Germinal center (tissue), 1 donor: ENCODE measurements at places on chromosomes 1 and 21.

- no peak for DNase-seq
Measured at GRCh38 chr1:35215346-35215745, 22.4 kb upstream of the SFPQ start.

- DNase-seq, result no peak
Measured at GRCh38 chr1:77347646-77348045, 65.8 kb downstream of the AK5 start.

- no peak for DNase-seq
Measured at GRCh38 chr21:18549214-18549905, 145.8 kb upstream of the TMPRSS15 start.

GRCh38 chr21:36613059-36613458, 85.9 kb upstream of the SIM2 start:
- DNase-seq, result no peak

- DNase-seq, result no peak
Measured at GRCh38 chr21:25733859-25734653, 648 bp downstream of the ATP5PF start.

DNA sequence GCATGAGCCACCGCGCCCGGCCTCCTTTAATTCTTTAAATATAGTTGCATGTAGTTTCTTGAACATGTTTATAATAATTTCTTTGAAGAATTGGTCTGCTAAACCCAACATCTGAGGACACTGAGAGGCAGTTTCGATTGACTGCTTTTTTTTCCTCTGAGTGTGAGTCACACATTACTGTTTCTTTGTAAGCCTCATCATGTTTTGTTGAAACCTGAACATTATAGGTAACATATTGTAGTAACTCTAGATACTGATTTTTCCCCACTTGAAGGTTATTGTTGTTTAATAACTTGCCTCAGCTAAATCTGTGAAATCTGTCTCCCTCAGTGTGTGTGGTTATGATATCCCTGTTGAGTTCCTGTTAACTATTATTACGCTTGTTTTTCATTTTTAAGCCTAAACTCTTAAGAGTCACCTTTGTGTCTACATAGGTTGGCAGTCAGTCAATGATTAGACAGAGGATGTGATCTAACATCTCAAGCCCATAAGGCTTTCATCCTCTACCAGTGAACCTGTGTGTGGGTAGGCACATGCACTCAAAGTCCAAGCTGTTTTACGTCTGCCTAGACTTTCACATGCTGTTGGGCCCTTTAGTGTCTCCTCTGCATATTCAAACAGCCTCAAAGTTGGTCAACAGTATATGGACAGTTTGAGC, 155.5 kb downstream of the KCNH1 start:
- no peak for DNase-seq

DNA sequence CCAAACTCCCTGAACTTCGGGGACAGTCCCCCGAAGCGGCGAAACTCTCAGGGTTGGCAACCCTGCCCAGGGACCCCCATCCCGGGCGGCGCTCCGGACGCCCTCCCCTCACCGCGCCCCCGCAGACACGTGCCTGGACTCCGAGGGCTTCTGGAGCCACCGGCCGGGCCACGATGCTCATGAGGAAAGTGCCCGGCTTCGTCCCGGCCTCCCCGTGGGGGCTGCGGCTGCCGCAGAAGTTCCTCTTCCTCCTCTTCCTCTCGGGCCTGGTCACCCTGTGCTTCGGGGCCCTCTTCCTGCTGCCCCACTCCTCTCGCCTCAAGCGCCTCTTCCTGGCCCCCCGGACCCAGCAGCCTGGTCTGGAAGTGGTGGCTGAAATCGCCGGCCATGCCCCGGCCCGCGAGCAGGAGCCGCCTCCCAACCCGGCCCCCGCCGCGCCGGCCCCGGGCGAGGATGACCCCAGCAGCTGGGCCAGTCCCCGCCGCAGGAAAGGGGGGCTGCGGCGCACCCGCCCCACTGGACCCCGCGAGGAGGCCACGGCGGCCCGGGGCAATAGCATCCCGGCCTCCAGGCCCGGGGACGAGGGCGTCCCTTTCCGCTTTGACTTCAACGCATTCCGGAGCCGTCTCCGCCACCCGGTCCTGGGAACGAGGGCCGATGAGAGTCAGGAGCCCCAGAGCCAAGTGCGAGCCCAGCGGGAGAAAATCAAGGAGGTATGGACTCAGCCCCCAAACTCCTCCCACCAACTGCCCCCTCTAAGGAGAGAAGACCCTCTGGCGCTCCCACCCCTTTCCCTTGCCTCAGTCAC, 1.2 kb downstream of the MAN1C1 start:
- DNase-seq, result no peak
